Right forelimb (tissue), 1 donor: ENCODE measurements at places on chromosomes 6 and 20.

GRCh38 chr6:11878735-11879134, 100.1 kb upstream of the ADTRP start:
- DNase-seq = no peak

DNA sequence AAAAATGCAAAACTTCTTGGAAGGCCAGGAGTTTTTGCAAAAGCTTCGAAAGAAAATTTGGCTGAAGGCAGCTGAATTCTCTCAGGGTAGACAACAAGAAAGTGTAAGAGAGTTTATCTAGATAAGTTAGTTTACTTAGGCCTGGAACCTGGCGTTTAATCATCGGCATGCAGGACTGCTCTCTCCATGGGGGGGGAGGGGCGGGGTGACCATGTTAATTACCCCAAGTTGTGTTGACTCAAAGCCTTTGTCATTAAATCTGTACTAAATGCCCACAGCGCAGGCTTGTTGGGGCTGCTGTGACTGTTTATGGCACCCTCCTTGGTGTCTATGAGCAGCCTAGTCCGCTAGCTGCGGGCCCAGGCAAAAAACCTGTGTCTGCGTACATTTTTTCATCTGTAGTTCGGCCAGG, 20.1 kb upstream of the ZNF451 start:
- no peak for DNase-seq

- DNase-seq = no peak
These were observed 9.2 kb upstream of the DEFB113 start for GRCh38 chr6:49978332-49979226.

GRCh38 chr6:165692106-165692653, 29.1 kb upstream of the PDE10A start:
- no peak for DNase-seq

GRCh38 chr6:141261016-141261671, 871.6 kb upstream of the GJE1 start:
- no peak for DNase-seq
